ENCODE measurements at places on chromosomes 16 and 17.

GRCh38 chr16:84810518-84811273, 9.1 kb upstream of the CRISPLD2 start:
- H3K4me3 ChIP-seq = no peak overlapping the region
- H3K4me1 ChIP-seq = no peaks in the 10 kb centered on the region
- no peak for DNase-seq
- H3K27me3 ChIP-seq = no peaks in the 10 kb centered on the region

- H3K27ac ChIP-seq = no peak overlapping the region
- H3K36me3 ChIP-seq = no peaks in the 10 kb centered on the region
- H3K4me3 ChIP-seq = peak overlapping the region; percentile 33
- H3K4me1 ChIP-seq = peaks cover 11% of the 10 kb centered on the region
- no peaks in the 10 kb centered on the region for H3K27me3 ChIP-seq
These were observed 64.2 kb downstream of the SPECC1 start for GRCh38 chr17:20073055-20073979.

- peaks cover 7% of the 10 kb centered on the region for H3K4me1 ChIP-seq
- H3K36me3 ChIP-seq = peaks cover 15% of the 10 kb centered on the region
- no peak overlapping the region for H3K4me3 ChIP-seq
These were observed 10.1 kb downstream of the IL32 start for GRCh38 chr16:3075523-3075915.

DNA sequence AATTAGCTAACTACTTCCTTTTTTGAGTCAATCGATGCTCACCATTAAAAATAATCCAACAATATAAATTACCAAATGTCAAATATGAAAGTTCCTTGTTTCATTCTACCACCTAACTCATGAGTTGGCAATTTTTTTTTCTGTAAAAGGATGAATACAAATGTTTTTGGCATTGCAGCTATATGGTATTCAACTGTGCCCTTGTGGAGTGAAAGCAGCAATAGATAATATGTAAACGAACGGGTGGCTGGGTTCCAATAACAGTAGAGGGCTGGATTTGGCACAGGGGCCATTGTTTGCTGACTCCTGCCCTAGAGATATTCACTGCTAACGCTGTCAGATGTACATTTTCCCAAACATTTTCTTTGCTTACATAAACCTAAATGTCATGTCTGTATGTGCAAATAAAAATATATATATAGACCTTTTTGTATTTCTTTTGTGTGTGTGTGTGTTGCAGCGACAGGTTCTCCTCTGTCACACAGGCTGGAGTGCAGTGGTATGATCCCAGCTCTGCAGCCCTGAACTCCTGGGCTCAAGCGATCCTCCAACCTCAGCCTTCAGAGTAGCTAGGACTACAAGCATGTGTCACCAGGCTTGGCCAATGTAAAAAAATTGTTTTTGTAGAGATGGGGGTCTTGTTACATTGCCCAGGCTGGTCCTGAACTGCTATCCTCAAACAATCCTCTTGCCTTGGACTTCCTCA, 73.9 kb downstream of the RPGRIP1L start:
- H3K36me3 ChIP-seq = no peaks in the 10 kb centered on the region
- H3K27ac ChIP-seq = no peak overlapping the region
- H3K27me3 ChIP-seq = no peaks in the 10 kb centered on the region
- H3K4me1 ChIP-seq = no peaks in the 10 kb centered on the region
- no peak for DNase-seq
- H3K4me3 ChIP-seq = no peak overlapping the region

DNA sequence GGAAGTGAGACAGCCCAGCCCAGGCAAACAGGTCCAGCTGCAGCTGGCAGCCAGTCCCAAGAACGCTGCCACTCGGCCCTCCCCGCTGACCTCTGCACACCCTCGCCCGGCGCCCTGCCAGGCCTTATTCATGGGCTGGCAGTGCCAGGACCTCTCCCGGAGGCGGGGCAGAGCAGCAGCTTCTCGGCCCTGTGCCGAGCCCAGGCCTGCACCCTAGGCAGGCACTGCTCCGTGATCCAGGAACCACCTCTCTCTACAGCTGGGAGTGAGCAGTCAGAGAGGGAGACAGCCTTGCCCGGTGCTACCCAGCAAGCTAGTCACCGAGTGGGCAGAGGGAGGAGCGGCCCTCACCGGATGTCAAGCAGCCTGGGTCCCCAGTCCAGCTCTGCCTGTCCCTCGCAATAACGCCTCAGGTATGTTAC, 79.9 kb upstream of the CBX4 start:
- peaks cover 20% of the 10 kb centered on the region for H3K4me1 ChIP-seq
- peak overlapping the region; percentile 45 for H3K27ac ChIP-seq
- DNase-seq = peak; percentile 95
- no peaks in the 10 kb centered on the region for H3K27me3 ChIP-seq
- no peaks in the 10 kb centered on the region for H3K36me3 ChIP-seq
